ENCODE measurements at places on chromosomes 5 and 9. TPM values are rescaled to one million over a fixed set of nuclear protein-coding genes. Genes with fewer than 3 reads are reported as not detected.

PPP3R2 gene
- not detected for total RNA-seq

NAIF1 gene
- total RNA-seq, result 5.5 TPM

IL9 gene
- total RNA-seq, result not detected

ANXA2R gene
- 0.75 TPM for total RNA-seq

PAEP gene
- not detected for total RNA-seq
